ENCODE measurements at places on chromosomes 12 and 14. TPM values are rescaled to one million over a fixed set of nuclear protein-coding genes. Genes with fewer than 3 reads are reported as not detected.

DNA sequence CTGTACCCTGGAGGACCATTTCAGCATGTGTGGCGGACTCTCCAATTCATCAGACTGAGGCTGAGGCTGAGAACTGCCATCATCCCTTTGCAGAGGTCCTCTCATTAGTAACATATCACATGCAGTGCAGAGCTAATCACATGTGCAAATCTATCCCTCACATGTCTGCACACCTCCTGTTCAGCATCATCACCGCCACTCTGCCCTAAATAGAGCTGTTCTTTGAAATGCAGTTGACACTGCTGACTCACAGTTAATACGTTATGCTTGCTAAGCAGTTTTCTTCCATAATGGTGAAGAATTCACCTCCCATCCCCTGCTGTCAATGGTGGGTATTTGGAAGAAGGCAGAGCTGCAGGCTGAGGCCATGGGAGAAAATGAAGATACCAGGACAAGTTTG lies 85.0 kb upstream of the ANO2 start:
- peak; percentile 21 for DNase-seq

DNA sequence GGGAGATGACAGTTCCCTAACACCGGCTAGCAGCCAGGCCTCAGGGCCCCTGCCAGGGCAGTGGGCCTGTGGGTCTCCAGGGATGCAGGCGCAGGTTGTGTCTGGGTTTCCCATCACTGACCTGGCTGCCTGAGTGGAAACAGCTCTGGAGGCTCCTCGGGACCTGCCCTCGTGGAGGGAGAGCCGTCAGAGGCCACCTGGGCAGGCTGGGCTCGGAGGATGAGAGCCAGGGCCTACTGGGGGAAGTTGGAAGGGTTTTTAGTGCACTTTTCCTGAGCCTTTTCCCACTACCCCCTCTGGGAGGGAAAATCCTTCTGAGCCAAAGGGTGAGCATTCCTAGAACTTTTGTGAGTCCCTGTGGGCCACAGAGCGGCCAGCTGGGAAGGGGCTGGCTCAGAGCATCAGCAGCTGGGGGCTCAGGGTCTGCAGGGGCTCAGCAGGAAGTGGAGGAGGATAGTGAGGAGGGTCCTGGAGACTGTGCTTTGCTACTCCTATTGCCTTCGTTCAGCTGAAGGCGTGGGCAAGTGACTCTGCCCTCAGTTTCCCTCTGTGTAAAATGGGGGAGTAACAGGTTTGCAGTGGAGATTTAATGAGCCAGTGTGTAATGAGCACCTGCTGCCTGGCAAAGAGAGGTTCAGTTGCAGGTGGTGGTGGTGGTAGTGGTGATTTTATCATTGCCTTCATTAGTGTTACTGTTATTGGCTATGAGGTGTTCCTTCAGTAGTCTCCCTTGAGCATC lies 1.8 kb downstream of the SH2B3 start:
- no peak for DNase-seq

DNA sequence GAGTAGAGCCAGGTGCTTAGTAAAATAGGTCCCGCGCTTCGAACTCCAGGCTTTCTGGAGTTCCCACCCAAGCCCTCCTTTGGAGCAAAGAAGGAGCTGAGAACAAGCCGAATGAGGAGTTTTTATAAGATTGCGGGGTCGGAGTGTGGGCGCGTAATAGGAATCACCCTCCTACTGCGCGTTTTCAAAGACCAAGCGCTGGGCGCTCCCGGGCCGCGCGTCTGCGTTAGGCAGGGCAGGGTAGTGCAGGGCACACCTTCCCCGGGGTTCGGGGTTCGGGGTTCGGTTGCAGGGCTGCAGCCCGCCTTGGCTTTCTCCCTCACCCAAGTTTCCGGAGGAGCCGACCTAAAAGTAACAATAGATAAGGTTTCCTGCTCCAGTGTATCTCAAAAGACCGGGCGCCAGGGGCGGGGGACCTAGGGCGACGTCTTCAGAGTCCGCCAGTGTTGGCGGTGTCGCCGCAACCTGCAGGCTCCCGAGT lies 3.6 kb downstream of the SSTR1 start:
- no peak for DNase-seq

DNA sequence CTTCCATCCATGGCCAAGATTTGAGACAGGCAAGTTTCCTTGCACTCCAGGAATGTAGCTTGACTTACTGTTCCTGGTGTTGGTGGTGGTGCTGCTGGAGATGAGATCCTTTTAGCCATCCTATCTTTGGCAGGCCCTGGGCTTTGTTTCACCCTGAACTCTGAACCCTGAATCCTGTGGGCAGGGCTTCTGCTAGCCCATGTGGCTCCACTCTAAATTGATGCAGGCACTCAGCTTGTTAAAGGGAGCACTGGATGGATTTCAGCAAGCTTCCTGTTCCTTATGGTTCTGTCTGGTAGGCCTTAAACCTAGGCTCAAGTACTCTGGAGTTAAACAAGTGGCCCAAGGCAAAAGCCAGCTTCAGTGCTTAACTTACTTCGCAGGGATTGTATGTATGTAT lies 138.2 kb downstream of the RGS6 start:
- DNase-seq, result no peak

DNA sequence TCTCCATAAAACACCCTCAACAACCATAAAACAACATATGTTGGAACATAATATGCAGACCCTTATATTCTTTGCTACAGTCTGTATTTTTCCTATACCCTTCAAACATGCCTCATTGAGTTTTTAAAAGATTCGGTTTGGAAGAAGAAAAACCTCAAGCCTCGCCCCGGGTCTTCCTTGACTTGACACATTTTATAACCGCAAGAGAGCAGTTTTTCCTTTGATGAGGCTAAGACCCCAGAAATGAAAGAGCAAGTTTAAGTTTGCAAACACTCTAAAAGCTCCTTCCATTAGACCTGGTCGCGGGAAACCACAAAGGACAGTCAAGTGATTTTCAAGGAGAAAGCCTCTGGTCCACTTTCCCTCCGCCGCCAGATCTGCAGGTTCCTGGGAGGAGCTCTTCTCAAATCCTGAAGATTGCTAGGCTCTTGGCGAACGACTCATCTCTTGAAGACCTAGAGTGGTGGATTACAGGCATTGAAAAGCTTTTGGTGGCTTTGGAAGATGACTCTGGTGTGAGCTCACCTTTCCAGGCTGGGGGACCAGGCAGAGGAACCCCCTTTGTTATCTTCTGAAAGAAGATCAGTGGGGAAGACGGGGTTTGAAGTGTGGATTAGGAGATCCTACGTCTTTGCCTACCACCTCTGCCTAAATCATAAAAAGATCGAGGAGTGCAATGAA lies at the start of gene ASCL4:
TSS of gene ASCL4 (plus strand) at position 356 of the 681 bp plus-strand sequence. CDS start 515 bp downstream, outside the sequence.
- no peak for DNase-seq

DNA sequence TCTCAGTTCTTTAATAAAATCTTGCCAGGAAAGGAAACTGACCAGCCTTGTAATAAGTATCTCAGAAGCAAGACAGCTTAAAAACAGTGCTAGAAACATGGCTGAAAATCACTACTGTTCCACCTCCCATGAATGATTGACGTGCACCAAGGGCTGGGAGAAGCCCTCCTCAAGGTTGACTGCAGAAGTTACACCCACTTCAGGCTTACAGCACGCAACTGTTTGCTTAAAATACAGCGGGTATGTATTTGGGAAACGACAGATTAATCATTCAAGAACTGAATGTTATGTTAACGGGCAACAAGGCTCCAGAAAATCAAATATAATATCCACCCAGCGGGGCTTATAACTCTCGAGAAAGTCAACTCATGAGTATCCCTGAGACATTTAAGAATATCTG lies 22.1 kb downstream of the PRKD1 start:
- DNase-seq, result no peak

OR10AD1 gene
- total RNA-seq, result not detected

GRCh38 chr14:55271572-55272298 lies 514 bp downstream of the FBXO34 start:
- peak; percentile 67 for DNase-seq

DNA sequence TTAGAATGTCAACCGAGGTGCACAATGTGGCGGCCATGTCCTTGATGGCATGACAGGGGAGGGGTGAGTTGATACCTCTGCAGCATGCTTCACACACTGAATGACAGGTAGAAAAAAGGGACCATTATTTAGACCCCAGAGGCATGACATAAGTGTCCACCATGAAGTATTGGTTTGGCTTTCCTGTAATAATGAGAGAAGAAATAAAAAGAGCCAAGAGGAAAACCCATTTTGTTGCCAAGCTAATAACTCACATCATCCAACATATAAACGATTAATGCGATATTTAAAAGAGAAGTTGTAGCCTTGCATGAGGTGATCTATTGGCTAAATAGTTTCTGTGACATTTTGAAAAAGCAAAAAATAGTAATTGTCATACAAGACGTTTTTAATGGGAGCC lies 343.4 kb downstream of the LRIG3 start:
- no peak for DNase-seq

GRCh38 chr12:96427269-96427729 lies 27.1 kb upstream of the CDK17 start:
- peak; percentile 74 for DNase-seq

INHBE gene
- not detected for total RNA-seq

DNA sequence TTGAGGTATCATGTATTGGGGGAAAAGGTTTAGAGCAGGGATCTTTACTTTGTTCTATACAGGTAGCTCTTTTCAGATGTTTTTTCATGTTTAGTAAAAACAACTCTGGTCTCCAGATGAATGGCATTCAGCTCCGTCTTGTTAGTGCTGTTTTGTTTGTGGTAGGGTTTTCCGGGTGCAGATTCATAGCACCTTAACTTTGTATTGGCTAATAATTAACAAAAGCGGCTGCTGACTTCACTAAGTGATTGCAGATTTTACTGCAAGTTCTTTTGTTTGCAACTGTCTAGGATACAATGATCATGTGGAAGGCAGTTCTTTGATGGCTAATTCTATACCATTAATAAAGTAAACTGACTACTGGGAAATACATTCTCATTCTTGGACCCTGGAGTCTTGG lies 32.2 kb upstream of the BHLHE41 start:
- no peak for DNase-seq

ACACB gene
- 19.6 TPM for total RNA-seq

TAS2R9 gene
- not detected for total RNA-seq

CIROP gene
- total RNA-seq, result not detected

PCNX4 gene
- total RNA-seq, result 28.7 TPM

DNA sequence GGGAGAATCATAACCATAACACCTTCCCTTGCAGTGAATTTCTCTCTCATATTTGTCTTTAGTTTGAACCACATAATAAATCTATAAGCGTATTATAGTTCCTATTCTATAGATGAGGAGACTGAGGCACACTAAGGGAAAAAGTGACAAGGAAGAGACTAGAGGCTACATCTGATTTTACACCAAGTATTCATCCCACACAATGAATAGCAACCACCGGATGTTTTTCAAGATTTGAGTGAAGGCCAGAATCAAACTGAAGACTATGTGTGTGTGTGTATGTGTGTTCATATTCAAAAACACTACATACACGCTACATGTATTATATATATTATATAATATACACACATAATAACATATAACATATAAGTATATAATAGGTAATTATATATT lies 4.7 kb downstream of the ASB2 start:
- no peak for DNase-seq

IAPP gene
- total RNA-seq, result not detected

SLC10A1 gene
- total RNA-seq, result not detected

- no peak for DNase-seq
Observed at GRCh38 chr14:52000696-52001095, 11.3 kb downstream of the RTRAF start.

DNA sequence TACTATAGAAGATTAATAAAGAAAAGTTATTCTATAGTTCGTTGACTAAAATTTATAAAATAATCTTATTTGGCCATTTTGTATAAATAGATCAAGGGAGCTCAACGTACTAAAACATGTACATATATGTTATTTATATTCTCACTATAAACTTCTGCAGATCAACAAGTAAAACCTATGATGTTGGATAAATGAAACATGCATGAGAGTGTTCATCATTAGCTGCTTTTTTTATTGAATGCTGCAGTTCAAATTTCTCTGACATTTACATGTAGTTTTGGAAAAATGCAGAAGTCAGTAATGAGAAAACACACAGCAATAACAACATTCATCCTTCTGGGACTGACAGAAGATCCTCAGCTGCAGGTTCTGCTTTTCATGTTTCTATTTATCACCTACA lies at the start of gene OR6C68:
TSS of gene OR6C68 (plus strand) at position 301 of the 400 bp plus-strand sequence. CDS start at position 301, 0 bp downstream.
- DNase-seq, result no peak

EXOC5 gene
- 33.0 TPM for total RNA-seq

CLEC7A gene
- total RNA-seq, result 6.9 TPM

GALNT6 gene
- total RNA-seq, result 16.4 TPM

GRCh38 chr14:74085828-74086227 lies 1.1 kb downstream of the LIN52 start:
- DNase-seq, result no peak

DNA sequence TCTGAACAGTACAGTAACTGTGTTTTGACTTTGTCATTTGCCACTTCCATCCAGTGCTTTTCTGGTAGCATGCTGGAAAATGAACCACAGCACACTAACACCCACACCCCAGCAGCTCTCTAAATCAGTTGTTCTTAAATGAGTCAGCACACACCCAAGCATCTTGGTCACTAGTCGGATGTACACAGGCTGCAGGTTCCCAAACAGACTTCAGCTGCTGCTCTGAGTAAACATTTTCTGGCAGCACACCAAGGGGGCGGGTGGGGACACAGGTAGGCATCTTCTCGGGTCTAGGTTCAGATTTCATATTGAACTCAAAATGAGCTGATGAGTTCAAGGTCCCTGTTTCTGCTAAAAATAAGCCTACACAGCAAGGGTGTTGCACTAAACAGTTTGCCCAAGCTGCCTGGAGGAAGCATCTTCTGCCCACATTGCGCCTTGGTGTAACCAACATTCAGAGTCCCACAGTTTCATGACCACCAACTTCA lies 39.8 kb downstream of the IFNG start:
- no peak for DNase-seq

- no peak for DNase-seq
Observed at GRCh38 chr12:31215518-31216232, 110.3 kb downstream of the SINHCAF start.

DNA sequence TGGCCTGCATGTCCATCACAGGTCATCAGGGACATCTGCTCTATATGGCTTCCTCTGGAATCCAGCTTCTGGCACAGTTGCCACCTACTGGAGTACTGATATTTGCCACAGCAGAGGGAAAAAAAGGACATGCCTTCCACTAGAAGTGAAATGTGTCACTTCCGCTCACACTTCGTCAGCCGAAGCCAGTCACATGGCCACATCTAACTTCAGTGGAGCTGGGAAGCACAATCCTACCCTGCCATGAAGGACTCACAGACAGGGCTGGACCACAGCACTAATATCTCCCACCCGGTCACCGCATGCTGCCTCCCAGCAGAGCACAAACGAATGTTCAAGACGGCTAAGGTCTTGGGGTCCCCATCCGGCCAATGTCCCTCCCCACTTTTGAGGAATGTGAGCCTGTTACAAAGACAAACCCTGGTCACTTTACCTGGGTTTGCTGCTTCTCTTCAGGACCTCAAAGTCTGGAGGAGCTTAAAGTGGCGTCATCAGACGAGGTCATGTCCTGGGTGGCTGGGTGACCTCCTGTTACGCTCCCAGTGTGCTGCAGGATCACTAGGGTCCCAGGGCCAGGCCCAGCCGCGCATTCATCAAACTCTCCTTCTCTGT lies 98.6 kb downstream of the GCH1 start:
- DNase-seq, result no peak

- no peak for DNase-seq
Observed at GRCh38 chr12:51450333-51450732, 25.7 kb downstream of the SLC4A8 start.

Measured in lower leg skin (tissue), 4 donors.